ENCODE measurements at places on chromosomes 5 and 9.

- DNase-seq: no peak
These were observed 23.1 kb downstream of the P4HA2 start for GRCh38 chr5:132204371-132205135.

GRCh38 chr9:133803028-133803585, 65.0 kb upstream of the SARDH start:
- no peak for DNase-seq

DNA sequence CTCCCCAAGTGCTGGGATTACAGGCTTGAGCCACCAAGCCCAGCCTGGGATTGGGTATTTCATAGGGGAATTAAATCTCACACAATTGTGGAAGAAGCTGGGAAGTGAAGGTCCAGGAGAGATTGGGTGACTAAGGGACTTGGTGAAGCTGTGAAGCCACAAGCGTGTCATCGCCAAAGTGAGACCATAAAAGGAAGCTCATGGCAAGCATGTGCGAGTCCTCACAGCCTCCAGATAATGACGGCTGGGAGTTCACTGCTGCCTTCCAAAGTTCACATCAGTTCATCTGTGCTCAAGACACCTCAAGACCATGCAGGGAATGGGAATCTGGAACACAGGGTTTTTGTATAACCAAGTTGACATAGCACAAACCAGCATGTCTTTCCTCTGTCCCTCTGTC, 210.6 kb downstream of the MARCHF11 start:
- no peak for DNase-seq

GRCh38 chr5:85998656-85999055, 619.1 kb upstream of the COX7C start:
- no peak for DNase-seq

- no peak for DNase-seq
These were observed 345.6 kb downstream of the EBF1 start for GRCh38 chr5:158754018-158754514.

- DNase-seq: no peak
These were observed 73.7 kb upstream of the ERCC6L2 start for GRCh38 chr9:95801797-95802196.

DNA sequence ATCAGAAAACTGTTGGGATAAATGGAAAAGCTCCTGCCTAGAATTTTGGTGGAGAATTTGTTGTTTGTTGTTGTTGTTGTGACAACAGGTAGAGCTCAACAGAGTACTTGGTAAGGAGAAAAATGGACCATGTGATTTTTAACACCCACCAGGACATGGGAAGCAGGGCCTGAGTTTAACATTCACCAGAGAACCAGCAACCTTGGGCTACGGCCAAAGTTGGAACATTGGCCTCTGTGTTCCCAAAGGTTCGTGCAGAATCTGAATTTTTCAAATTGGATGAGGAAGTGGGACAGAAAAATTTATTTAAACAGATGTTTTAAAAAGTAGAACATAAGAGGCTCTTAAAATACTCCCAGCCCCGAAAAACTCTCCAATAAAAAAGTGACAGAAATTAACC, 127.0 kb downstream of the GNA14 start:
- no peak for DNase-seq

GRCh38 chr9:95078939-95079338, 238.6 kb downstream of the FANCC start:
- no peak for DNase-seq

Data from hematopoietic multipotent progenitor cell treated with erythropoietin and hydrocortisone succinate and interleukin-3 and kit ligand, for 15 days (in vitro differentiated cells).